GM23248 (cell line): ENCODE measurements at places on chromosomes 12 and 14.

- no peak overlapping the region for H3K27ac ChIP-seq
- no peaks in the 10 kb centered on the region for H3K27me3 ChIP-seq
Observed at GRCh38 chr12:102728506-102729242, 188.4 kb downstream of the PAH start.

GRCh38 chr12:120369603-120370342 lies 809 bp upstream of the MSI1 start:
- DNase-seq, result no peak
- H3K4me1 ChIP-seq, result no peaks in the 10 kb centered on the region
- H3K36me3 ChIP-seq, result no peaks in the 10 kb centered on the region
- no peak overlapping the region for H3K27ac ChIP-seq
- no peak overlapping the region for H3K4me3 ChIP-seq

DNA sequence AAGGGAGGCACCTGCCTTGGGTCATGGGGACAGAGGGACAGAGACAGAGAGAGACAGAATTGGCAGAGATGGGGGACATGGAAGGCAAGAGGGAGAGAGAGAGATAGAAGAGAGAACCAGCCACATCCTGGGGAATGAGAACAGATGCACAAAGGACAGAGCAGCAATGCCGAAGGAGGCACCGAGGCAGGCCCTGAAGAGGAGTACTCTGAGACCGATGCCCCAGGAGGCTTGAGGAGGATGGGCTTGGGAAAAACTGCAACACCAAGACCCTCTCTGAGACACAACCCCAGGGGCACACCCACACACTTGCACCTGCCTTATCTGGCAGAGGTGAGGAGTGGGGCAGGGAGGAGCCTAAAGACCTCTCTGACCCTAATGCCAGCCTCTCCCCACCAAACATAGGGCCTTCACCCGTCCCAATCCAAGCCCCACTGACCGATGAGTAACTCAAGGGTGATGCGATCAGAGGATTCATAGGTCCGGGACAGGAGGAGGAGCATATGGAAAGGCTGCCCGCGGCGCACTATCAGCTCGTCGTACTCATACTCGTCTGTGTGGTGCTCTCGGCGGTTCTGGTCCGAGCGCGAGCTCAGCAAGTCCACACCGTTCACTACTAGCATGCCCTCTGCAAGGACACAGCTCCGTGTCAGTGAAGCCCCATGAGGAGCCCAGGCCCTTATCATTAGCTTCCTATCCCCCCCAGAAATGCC lies 1.6 kb downstream of the TGM1 start:
- peaks cover 7% of the 10 kb centered on the region for H3K4me1 ChIP-seq
- no peak overlapping the region for H3K4me3 ChIP-seq
- DNase-seq, result no peak
- no peaks in the 10 kb centered on the region for H3K27me3 ChIP-seq

- H3K4me1 ChIP-seq, result peaks cover 4% of the 10 kb centered on the region; the same call in 1 of the 2 replicates
- H3K36me3 ChIP-seq, result no peaks in the 10 kb centered on the region
- peak; percentile 57 for DNase-seq
- H3K4me3 ChIP-seq, result no peak overlapping the region
Observed at GRCh38 chr14:65361920-65362319, 50.6 kb upstream of the FUT8 start.

DNA sequence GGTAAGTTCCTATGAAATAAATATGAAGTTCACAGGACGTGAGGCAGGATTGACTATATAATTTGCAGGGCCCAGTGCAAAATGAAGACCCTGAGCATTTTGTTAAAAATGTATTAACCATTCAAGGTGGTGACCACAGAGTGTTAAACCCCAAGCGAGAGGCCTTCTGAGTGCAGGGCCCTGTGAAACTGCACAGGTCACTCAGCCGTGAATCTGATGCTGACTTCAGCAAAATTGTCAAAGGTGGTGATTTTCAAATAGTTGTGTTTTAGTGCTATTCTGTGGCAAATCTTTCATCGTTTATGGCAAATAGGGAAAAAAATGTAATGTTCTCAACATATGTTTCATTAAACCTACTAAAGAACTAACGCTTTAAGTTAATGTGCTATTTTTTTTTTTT lies 334.0 kb upstream of the NAV3 start:
- no peak for DNase-seq
- H3K27me3 ChIP-seq, result no peaks in the 10 kb centered on the region
- no peak overlapping the region for H3K27ac ChIP-seq
- no peaks in the 10 kb centered on the region for H3K4me1 ChIP-seq
- no peaks in the 10 kb centered on the region for H3K36me3 ChIP-seq
- H3K4me3 ChIP-seq, result no peak overlapping the region

DNA sequence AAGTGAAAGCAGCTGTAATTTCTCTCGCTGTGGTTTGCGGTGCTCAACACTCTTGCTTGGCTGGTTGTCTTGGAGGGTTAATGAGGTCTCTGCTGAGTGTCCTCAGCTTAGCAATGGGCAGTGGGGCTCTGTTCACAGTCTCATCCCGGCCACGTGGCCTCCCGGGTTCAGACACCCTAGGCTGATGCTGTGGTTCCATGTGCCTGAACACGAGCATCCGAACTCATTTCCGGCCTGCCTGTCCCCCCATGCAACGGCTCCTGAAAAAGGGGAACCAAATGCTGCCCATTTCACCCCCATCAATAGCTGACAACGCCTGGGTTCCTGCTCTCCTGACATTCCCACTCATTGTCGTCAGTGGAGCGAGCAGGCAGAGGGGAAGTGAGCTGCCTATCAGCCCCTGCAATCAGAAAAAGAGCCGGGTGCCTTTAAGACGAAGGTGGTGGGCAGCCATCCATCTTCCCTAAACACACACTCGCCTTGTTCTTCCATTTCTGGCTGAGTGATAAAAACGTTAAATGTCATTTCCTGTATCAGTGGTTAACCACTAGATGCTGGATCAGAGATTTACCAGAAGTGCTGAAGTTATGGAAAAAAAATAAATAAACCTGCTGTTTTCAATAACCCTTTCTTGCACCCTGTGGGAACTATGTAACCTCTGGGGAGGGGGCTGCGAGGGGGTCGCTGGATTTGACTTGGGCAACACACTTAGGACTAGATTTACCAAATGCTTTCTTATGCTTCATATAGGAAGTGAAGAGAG lies 60.3 kb upstream of the BCL2L14 start:
- H3K27ac ChIP-seq, result no peak overlapping the region
- H3K4me3 ChIP-seq, result peak overlapping the region; percentile 34
- peak; percentile 68 for DNase-seq
- H3K27me3 ChIP-seq, result no peaks in the 10 kb centered on the region
- peaks cover 22% of the 10 kb centered on the region for H3K4me1 ChIP-seq

DNA sequence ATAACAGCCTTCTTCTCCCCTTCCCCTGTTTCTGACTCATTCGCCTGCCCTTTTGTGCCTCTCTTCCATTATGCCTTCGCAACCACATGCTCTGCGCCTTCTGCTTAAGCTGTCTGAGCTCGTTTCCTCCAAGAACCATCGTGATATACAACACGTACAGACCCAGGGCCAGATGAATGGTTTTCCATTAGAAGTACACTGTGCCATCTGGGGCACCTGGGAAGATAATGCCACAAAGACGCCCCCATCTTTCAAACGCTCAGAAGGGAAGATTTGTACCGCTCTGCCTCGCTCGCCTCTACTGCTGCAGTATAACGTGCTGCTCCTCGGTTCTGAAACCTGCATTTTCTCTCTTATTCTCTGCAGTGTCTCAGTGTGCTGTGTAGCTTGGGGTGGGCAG lies 470.9 kb upstream of the STXBP6 start:
- H3K4me1 ChIP-seq, result no peaks in the 10 kb centered on the region
- no peak overlapping the region for H3K27ac ChIP-seq
- no peak for DNase-seq

- no peak overlapping the region for H3K4me3 ChIP-seq
- peaks cover 22% of the 10 kb centered on the region for H3K4me1 ChIP-seq
- H3K36me3 ChIP-seq, result no peaks in the 10 kb centered on the region
- no peak overlapping the region for H3K27ac ChIP-seq
- peak; percentile 63 for DNase-seq
- no peaks in the 10 kb centered on the region for H3K27me3 ChIP-seq
Observed at GRCh38 chr12:122064025-122064777, 14.4 kb upstream of the MLXIP start.

DNA sequence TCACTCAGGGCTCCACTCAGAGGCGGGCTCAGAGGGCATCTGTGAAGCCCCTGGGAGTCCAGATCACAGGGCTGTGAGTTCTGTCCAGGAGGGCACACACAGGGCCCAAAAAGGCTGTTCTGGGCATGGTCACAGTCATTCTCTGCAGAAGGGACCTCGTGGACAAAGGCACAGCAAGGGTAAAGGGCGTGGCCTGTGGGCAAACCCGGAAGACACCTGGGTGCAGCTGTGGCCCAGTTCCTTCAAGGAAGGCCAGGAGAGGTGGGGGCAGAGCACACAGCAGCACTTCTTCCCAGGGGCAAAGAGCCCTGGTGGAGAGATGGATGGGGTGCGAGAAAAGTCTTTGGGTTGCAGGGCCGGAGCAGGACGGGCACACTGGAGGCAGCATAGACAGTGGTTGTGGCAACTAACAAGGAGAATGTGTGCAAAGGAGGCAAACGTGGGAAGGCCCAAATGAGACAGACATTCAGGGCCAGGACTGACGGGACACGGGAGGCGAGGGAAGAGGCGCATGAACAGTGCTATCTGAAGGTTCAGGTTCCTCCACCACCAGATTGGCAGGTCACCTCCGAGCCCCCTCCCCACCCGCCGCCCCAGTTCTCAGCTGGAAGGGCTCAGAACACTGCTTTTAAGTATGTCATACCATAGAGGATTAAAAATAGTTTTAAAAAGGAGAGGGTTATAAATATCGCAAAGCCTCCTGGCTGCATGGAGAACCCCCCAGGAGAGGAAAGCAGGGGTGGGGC lies 8.9 kb downstream of the CLMN start:
- H3K27me3 ChIP-seq, result peaks cover 13% of the 10 kb centered on the region; the same call in 1 of the 2 replicates
- H3K4me1 ChIP-seq, result no peaks in the 10 kb centered on the region
- H3K27ac ChIP-seq, result no peak overlapping the region

GRCh38 chr14:58100735-58101368 lies 51.2 kb downstream of the ARMH4 start:
- H3K4me3 ChIP-seq, result no peak overlapping the region
- no peak overlapping the region for H3K27ac ChIP-seq
- peaks cover 7% of the 10 kb centered on the region; the same call in 1 of the 2 replicates for H3K27me3 ChIP-seq
- DNase-seq, result peak; percentile 76
- H3K4me1 ChIP-seq, result peaks cover 15% of the 10 kb centered on the region; the same call in 1 of the 2 replicates
- H3K36me3 ChIP-seq, result no peaks in the 10 kb centered on the region

DNA sequence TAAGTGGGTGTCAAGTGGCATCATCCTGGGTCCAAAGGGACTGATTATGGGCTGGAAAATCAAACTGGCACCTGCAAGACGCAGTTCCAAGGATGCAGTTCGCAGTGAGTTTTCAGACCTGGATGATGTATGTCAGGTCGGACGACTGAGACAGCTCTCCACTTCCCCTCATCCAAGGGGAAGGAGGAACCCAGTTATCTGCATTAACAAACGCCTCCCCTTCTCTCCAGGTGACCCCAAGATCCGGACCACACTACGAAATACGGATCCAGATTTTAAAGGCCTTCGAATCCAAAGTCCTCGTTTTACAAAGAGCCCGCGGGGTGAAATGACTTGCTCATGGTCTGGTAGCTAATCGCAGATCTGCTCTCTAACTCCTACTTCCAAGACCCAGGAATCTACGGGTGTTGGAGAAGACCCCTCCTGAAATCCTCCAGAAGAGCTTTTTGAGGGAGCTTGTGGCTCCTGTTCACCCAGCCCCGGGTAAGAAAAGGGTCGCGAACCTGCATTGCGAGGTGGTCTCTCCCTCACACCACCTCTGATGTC lies 460 bp upstream of the SYNE2 start:
- no peak overlapping the region for H3K27ac ChIP-seq
- H3K4me1 ChIP-seq, result peaks cover 5% of the 10 kb centered on the region
- peak; percentile 45 for DNase-seq

- H3K4me3 ChIP-seq, result peak overlapping the region; percentile 5; the same call in 1 of the 2 replicates
- no peak overlapping the region for H3K27ac ChIP-seq
- peaks cover under 1% of the 10 kb centered on the region; the same call in 1 of the 2 replicates for H3K4me1 ChIP-seq
- DNase-seq, result no peak
Observed at GRCh38 chr14:75281654-75282019, 3.0 kb downstream of the FOS start.

DNA sequence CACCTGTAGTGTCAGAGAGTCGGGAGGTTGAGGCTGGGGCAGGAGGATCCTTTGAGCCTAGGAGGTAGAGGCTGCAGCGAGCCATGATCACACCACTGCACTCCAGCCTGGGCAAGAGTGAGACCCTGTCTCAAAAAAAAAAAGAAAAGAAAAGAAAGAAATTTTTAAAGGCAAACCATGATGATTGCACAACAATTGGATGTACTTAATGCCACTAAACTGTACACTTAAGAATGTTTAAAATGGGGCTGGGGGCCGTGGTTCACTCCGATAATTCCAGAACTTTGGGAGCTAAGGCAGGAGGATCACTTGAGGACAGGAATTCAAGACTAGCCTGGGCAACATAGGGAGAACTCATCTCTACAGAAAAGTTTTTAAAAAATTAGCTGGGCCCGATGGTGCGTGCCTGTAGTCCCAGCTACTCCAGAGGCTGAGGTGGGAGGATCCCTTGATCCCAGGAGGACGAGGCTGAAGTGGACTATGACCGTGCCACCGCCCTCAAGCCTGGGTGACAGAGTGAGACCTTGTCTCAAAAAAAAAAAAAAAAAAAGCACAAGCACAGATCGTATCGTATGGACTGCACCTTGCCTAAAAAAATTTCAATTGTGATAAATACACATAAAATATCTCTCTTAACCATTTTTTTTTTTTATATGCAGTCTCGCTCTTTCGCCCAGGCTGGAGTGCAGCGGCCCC lies 32.7 kb downstream of the JAG2 start:
- no peak overlapping the region for H3K27ac ChIP-seq
- DNase-seq, result no peak
- H3K4me3 ChIP-seq, result no peak overlapping the region
- H3K27me3 ChIP-seq, result peaks cover 16% of the 10 kb centered on the region; the same call in 1 of the 2 replicates
- H3K36me3 ChIP-seq, result no peaks in the 10 kb centered on the region

- peaks cover 14% of the 10 kb centered on the region; the same call in 1 of the 2 replicates for H3K27me3 ChIP-seq
- H3K27ac ChIP-seq, result no peak overlapping the region
- peaks cover 13% of the 10 kb centered on the region for H3K4me1 ChIP-seq
- no peak overlapping the region for H3K4me3 ChIP-seq
Observed at GRCh38 chr14:64910847-64911495, 3.3 kb upstream of the CHURC1 start.

DNA sequence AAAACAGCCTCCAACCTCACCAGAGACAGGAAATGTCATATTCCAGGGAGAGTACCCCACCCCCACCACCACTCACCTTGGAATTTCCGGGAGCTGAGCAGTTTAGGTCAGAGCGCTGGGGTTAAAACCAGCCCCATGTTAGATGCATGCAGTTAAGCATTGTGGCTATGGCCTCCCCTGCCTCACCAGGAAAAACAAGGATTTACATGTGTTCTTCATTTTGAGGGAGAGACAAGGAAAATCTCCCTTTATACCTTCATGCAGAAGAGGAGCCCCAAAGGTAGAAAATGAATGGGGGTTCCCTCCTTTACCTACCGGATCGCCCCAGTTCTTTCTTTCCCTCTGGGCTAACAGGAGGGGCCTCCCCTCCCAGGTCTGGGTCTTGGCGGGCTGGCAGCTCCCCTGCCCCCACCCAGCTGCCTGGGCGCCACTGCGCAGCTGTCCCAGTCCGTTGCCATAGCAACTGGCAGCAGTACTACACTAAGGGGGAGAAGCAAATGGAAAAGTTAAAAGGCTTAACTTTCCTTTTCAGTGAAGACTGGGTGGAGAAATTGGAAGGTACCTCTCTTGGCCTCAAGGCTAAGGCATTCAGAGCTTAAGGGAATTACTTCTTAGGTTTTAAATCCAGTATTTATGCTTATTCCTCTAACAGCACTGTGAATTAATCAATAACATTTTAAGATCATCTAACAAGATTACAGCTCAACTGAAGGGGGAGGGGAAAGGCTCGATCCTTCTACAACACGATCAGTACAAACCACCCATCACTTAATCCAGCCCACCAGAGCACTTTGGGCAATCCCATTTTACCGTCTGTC lies 20.5 kb downstream of the CBX5 start:
- H3K4me1 ChIP-seq, result peaks cover 66% of the 10 kb centered on the region
- peak; percentile 95 for DNase-seq
- peaks cover 12% of the 10 kb centered on the region for H3K36me3 ChIP-seq
- peak overlapping the region; percentile 54 for H3K4me3 ChIP-seq
- peak overlapping the region; percentile 93 for H3K27ac ChIP-seq
- H3K27me3 ChIP-seq, result no peaks in the 10 kb centered on the region
